Non-pigmented ciliary epithelial cell (primary cell): ENCODE measurements at places on chromosomes 12 and 14.

DNA sequence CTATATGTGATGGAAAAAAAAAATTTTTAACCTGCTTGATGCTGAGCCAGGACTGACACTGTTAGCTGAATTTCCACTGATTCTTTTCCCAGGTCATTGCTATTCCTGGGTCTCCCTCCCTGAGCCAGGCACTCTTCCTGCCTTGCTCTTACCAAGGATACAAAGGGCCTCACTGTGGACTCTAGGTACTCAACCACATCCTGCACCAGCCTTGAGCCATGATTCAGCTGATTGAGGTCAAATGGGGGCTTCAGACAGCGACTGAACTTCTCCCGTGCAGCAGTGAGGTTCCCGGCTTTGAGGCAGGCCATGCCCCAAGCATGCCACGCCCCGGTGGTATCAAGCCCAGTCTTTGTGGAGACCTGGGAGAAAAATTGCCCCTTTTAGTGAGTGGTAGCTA lies 54.3 kb downstream of the ZFYVE26 start:
- DNase-seq: no peak

GRCh38 chr14:59465316-59466135 lies at the start of gene GPR135:
Gene GPR135 (minus strand): TSS chr14:59465380. CDS start chr14:59465226, 154 bp downstream.
- no peak for DNase-seq

DNA sequence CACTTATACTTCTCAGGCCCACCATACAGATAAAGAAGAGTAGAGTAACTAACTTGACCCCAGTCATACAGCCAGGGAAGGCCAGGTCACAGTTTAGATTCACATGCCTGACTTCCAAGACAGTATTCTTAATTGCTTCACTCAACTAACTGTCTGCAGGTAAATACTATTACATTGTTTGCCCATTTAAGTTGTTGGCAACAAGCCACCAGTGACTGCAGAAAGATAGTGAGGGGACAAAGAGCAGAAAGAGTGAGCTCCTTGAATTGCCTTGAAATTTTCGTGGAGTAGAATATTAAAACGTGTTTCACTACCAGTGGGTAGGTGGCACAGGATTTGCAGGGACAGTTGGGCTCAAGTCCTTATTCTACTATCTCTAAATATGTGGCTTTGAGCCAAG lies 146.3 kb upstream of the RMST start:
- DNase-seq: no peak

DNA sequence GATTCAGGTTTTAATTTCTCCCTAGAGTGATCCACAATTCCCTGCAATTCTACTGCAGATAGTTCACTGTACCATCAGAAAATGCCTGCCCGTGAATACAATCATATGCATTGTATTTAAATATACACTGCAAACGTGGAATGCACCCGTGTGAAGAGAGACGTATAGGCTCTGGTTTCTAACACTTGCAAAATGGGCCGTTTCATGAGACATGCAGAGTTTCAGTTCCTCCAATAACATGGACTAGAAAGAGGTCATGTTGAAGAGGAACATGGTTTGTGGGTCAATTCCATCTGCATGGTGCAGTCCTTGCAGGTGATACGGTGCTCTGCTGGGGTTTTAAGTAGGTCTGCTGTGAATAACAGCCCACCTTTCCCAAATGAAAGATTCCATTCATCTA lies 373.3 kb downstream of the TMEM132D start:
- DNase-seq: no peak

- no peak for DNase-seq
Measured at GRCh38 chr14:53047307-53048069, 96.6 kb upstream of the FERMT2 start.

DNA sequence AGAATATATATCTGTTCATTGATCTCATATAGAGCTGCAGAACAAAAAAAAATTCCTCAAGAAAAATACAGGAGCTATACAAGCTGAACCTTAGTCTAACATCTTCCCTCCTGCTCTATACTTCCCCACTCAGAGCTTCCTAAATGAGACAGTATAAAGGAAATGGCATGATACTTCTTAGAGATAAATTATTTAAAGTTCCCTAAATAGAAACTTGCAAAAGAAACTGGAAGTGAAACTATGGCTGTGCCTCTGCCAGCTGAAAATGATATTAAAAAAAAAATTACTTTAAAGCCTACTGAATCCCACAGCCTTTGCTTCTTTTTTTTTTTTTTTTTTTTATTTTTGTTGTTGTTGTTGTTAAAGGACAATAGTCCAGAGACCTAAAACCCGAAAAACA lies 11.6 kb upstream of the NEK9 start:
- DNase-seq: no peak

DNA sequence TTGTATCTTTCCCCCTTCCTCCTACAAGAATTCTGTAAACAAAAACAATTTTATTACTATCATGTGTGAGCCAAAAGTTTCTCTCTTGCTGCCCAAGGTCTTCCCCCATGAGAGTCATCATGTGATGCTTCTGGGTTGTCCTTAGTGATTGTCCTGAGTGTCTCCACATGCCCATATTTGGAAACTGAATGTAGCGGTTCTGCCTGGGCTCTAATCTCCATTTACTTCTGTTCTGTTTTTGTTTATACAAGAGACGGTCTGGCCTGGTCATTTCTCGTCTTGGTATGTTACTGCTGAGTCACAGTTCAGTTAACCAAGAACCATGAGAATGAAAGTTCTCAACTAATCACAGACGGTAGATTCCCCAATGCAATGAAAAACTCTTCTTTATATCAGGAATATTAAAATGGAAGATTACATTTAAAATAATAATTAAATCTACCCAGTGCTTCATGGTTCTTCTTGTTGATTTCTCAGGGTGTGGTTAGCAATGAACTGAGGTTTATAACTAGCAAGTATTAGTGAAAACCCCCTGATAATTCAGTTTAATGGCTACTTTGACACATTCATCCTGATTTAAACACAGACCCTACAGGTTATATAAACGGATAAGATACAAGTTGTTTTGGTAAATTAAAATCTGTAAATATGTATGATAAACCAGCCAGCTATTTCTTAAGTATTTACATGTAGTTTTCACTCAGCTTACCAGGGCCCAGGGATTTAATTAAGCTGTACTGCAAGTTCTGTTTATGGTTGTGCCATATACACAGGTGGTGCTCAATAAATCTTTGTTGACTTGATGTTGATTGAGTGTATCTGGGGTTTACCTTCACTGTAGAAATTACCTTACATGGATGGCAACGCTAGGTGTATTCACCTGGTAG lies 81.1 kb downstream of the PELI2 start:
- peak; percentile 98 for DNase-seq

DNA sequence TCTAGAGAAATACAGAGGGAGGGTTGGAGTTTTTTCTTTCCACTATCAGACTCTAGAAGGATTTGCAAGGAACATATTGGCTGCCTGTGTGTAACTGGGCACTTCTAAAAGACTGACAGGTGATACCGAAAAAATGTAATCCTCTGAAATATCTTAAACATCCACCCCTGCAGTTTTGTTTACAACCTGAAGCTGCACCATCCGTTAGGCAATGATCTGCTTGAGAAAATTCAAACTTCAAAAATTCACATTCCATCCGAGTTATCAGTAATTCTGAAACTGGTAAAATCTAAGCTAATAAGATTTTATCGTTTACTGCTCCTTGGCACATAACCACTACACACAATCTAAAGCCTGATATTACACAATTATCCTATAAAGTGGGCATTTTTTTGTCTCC lies 528.6 kb downstream of the FUT8 start:
- DNase-seq: no peak

DNA sequence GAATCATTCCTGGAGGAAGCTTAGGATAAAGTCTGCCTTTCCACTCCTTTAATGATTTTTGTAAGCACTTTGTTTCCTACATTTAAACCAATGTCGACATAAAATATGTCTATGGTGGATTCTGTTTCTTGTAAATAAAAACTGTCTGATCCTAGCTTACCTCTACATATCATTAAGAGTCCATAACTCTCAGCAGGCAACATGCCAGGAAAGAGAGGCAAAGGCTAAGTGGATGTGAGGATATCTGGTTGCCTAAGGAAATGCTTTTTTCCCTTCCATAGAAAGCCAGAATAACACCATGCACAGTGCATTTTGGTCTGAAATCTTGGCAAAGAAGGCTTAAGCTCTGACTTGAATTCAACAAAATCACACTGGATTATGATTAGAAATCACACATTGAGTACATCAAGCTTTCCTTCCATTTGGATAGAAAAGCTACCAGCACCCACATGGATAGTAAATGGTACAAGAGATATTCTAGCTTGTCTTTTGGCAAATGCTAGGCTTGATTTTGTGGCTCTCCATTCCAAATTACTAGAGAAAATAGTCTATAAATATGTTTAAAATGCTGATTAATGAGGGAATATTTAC lies 57.0 kb upstream of the CNTN1 start:
- no peak for DNase-seq

DNA sequence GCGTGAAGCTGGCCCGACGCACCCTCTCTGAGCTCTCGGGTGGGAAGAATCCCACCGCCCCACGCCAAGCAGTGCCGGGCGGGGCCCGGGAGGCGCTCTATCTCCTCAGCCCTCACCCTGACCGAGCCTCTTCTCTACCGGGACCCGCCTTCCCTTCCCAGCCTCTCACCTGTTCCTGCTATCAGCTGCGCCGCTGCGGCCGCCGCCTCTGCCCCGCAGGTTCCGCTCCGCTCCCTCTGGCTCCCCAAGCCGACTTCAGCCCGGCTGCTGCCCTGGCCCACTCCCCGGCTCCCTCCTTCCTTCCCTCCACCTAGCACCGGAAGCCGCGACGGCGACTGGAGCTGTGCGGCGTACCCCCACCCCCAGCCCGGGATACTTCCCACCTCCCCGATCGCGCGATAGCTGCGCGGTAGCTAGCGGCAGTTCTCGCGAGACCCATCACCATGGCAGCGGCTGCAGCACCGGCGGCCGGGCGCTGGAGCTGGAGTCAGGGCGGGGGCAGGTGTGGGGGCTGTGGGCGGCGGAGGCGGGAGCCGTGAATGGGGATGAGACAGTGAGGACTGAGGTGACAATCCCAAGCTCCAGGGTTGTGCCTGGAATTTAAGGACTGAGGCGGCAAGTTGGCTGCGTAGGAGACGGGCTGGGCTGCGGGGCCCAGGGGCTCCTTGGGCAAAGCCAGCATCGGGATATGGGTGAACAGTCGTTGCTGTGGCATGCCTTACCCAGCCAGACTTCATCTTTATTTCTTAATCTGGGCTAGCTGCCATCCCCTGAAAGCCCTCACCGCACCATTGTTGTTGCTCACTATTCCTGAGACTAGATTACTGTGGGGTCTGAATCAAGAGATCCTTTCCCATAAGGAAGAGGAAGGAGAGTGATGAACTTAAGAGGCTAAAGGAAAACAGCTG lies at the start of gene ARF3:
TSS of gene ARF3 (minus strand) at position 347 of the 908 bp plus-strand sequence. CDS start 16,392 bp downstream, outside the sequence.
- peak; percentile 52 for DNase-seq

- DNase-seq: no peak
Measured at GRCh38 chr12:64808110-64808509, 16.3 kb upstream of the TBC1D30 start.

GRCh38 chr14:57480051-57480450 lies 13.6 kb downstream of the CCDC198 start:
- DNase-seq: peak; percentile 20

GRCh38 chr12:95836185-95836609 lies 22.6 kb upstream of the SNRPF start:
- DNase-seq: no peak

- DNase-seq: no peak
Measured at GRCh38 chr14:66140213-66140918, 345.8 kb upstream of the CCDC196 start.

DNA sequence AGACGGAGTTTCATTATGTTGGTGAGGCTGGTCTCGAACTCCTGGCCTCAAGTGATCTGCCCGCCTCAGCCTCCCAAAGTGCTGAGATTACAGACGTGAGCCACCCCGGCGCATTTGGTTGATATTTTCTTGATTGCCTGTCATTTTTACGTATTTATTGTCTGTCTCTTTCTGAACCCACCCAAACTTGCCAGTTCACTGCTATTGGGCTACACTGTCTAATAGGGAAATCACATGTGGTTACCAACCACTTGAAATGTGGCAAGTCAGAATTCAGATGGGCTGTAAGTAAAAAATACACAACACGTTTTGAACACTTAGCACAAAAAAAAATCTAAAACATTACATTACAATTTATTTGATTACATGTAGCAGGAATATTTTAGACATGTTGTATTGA lies 2.1 kb downstream of the WSB2 start:
- no peak for DNase-seq

DNA sequence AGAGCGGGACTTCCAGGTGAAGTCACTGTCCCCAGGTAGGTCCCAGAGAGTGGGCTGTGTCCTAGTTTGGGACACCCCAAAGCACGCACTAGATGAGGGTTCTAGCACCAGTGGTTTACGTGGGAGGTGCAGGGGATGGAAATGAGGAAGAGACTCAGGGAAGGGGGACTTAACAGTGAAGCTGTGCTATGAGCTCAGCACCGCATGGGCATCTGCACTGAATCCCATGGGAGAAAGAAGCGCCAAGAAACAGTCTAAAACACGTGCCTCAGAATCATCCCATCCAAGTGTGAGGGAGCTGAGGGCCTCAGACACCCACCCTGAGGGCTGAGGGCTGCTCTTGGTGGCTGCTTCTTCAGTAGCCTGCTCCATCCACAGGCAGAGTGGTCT lies 71.5 kb upstream of the ZFP36L1 start:
- no peak for DNase-seq
